Activated T-helper 1 cell treated with anti-CD3 and anti-CD28 coated beads, Interleukin-12 subunit alpha, Interleukin-12 subunit beta, Interleukin-2, Interleukin-4 antibody, amounts not matched to agents 30 ng/mL and 10 ng/mL and 1 ng/mL, durations not matched to agents 14 hours and 24 hours and 36 hours (primary cell): ENCODE measurements at places on chromosomes 1 and 21. TPM values are rescaled to one million over a fixed set of nuclear protein-coding genes. Genes with fewer than 3 reads are reported as not detected.

SH2D5 gene
- 0.08 and 0.15 TPM in 2 replicates for total RNA-seq

KDM5B gene
- 102 and 113 TPM in 2 replicates for total RNA-seq

TIAM1 gene
- total RNA-seq: 119 and 127 TPM in 2 replicates

ERO1B gene
- 2.1 and 2.4 TPM in 2 replicates for total RNA-seq

TRIM45 gene
- 1.1 and 1.3 TPM in 2 replicates for total RNA-seq

- H3K27me3 ChIP-seq: no peaks in the 10 kb centered on the region
- H3K27ac ChIP-seq: no peak overlapping the region
- no peaks in the 10 kb centered on the region for H3K36me3 ChIP-seq
- H3K4me1 ChIP-seq: no peaks in the 10 kb centered on the region
- no peak overlapping the region for H3K4me3 ChIP-seq
- no peak for DNase-seq
Measured at GRCh38 chr1:215407575-215407974, 159.5 kb upstream of the KCTD3 start.

DNA sequence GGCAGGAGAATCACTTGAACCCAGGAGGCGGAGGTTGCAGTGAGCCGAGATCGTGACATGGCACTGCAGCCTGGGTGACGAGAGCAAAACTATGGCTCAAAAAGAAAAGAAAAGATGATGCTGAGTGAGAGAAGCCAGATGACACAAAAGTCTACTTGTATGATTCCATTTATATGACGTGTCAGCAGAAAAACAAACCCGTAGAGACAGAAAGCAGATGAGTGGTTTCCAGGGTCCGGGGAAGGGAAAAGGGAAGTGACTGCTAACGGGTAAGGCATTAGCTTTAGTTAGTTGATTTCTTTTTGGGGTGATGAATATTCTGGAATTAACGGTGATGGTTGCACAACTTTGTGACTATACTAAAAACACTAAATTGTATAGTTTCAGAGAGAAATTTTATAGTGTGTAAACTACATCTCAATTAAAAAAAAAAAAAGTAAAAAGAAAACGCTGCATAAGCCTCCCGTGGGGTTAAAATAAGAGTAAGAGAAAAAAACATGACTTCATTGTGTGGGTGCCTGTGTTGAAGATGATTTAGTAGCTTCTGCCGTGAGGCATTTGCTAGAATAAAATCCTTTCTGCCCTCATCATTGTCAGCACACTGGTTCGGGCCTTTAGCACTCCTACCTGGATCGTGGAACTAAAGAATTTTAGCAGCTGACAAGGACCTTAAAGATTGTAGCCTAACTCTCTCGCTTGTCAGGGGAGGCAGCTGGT, 24.7 kb upstream of the ATP5PO start:
- H3K36me3 ChIP-seq: peaks cover 48% of the 10 kb centered on the region
- H3K27ac ChIP-seq: peak overlapping the region; percentile 10
- DNase-seq: no peak
- no peak overlapping the region for H3K4me3 ChIP-seq
- H3K4me1 ChIP-seq: peaks cover 75% of the 10 kb centered on the region

DNA sequence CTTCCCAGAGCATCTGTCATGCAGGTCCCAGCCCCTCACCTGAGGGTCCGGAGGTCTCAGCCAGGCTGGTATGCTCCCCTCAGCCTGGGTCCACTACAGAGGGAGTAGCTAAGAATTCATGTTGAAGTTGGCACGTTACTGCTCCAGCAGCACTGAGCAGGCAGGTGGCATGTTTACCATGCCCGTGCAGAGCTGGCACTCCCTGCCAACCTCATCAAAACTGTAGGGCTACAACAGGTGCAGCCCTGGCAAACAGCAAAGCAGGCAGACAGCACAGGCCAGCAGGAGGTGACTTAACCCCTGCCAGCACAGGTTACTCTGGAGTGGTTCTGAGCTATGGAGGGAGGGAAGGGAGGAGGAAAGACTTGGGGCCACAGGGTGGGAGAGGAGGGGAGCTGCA, 46.4 kb downstream of the NUAK2 start:
- H3K4me1 ChIP-seq: peaks cover 43% of the 10 kb centered on the region
- DNase-seq: no peak
- no peak overlapping the region for H3K27ac ChIP-seq
- no peaks in the 10 kb centered on the region for H3K27me3 ChIP-seq
- peaks cover 13% of the 10 kb centered on the region for H3K36me3 ChIP-seq
- H3K4me3 ChIP-seq: no peak overlapping the region

DNA sequence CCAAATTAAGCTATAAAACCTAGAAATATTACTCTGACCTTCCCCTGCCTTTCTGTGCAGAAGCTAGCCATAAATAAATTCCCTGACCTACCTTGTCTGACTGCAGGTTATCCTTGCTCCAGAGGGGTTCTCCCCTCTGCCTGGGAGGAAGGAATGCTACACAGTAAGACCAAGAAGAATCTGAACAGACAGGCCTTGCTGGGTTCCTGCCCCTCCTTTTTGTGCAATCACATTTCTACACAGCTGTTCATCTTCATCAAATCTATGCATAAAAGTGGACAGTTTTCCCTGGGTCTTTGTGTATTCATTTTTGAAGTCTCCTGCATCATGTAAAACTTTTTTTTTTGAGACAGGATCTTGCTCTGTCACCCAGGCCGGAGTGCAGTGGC, 50.6 kb downstream of the DNTTIP2 start:
- no peak overlapping the region for H3K4me3 ChIP-seq
- H3K27me3 ChIP-seq: no peaks in the 10 kb centered on the region
- H3K27ac ChIP-seq: no peak overlapping the region
- H3K4me1 ChIP-seq: no peaks in the 10 kb centered on the region

GRCh38 chr1:59742526-59742925, 72.2 kb upstream of the HOOK1 start:
- H3K4me1 ChIP-seq: no peaks in the 10 kb centered on the region
- H3K36me3 ChIP-seq: peaks cover 5% of the 10 kb centered on the region
